ENCODE measurements at places on chromosomes 16 and 17.

GRCh38 chr17:18951941-18952842, at the start of gene SLC5A10:
Gene SLC5A10 (plus strand): TSS chr17:18952165. CDS start chr17:18952206, 41 bp downstream.
- no peak for DNase-seq

GRCh38 chr17:20009052-20009301, 182 bp upstream of the SPECC1 start:
- DNase-seq = no peak

GRCh38 chr16:57167953-57168352, 17.9 kb downstream of the PSME3IP1 start:
- DNase-seq = peak; percentile 16

- peak; percentile 48 for DNase-seq
Measured at GRCh38 chr17:35185849-35186248, 8.3 kb downstream of the SLC35G3 start.

DNA sequence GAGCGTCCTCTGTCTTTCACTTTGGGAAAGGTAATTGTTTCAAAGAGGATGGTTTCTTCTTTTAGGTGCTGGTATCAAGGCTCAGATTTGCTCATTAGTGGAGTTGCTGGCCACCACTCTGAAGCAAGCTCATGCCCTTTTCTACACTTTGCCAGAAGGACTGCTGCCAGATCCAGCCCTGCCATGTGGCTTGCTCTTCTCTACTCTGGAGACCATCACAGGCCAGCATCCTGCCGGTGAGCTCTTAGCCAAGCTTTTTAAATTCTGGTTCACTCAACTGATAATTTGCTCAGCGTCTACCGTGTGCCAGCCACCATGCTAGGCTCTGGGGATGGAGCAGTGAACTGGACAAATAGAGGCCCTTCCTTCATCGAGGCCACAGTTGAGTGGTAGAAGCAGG, 4.3 kb downstream of the COG1 start:
- no peak for DNase-seq

DNA sequence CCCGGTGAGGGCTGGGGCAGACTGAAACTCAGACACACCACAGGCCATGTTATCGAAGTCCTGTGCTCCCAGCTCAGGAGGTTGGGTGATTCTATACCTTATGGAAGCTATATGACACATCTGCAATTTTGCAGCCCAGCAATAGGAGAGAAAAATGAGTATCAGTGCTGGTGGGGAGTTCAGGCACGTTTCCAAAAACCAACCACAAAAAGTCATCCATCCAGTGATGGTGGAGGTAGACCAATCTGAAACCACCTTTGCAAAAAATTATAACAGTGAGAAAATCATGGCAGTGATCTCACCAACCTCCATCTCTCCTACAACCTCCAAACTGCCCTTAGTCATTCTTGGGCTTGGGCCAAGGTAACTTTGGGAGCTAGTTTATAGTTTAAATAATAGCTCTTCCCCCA, 327.9 kb downstream of the SLC39A11 start:
- no peak for DNase-seq

- DNase-seq = no peak
Measured at GRCh38 chr16:59320657-59321056, 586.5 kb upstream of the GOT2 start.

All from activated CD8-positive, alpha-beta T cell treated with anti-CD3 and anti-CD28 coated beads for 36 hours (primary cell).